ENCODE measurements at places on chromosomes 1 and 21.

- DNase-seq, result no peak
Measured at GRCh38 chr21:45560106-45561021, 18.1 kb upstream of the SLC19A1 start.

- DNase-seq, result no peak
Measured at GRCh38 chr1:87712261-87713010, 383.8 kb downstream of the LMO4 start.

DNA sequence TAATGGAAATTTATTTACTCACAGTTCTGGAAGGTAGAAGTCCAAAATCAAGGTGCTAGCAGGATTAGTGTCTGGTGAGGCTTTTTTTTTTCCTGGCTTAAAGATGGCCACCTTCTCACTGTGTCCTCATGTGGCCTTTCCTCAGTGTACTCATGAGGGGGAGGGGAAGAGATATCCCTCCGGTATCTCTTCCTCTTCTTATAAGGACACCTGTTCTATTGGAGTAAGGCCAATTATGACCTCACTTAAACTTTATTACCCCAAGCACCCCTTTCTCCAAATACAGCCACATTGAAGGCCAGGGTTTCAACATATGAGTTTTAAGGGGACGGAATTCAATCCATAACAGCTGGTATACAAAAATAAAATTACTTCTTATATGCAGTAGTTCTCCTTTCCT, 203.7 kb upstream of the C1orf87 start:
- DNase-seq, result no peak

GRCh38 chr1:40204856-40205255, 42.9 kb upstream of the TMCO2 start:
- no peak for DNase-seq

All from GM10248 (cell line).